ENCODE measurements at places on chromosomes 12 and 14. TPM values are rescaled to one million over a fixed set of nuclear protein-coding genes. Genes with fewer than 3 reads are reported as not detected.

Gene OVCH1
- not detected for total RNA-seq

Gene SMIM41
- not detected for total RNA-seq

Gene TMEM52B
- total RNA-seq, result not detected

Gene IL22
- total RNA-seq, result not detected

Gene TSPAN19
- not detected for total RNA-seq

Gene GOLGA3
- total RNA-seq, result 31.7 TPM

Gene ALX1
- not detected for total RNA-seq

Gene DBX2
- not detected for total RNA-seq

Gene KRT73
- total RNA-seq, result 8.1 TPM

Gene SPTB
- total RNA-seq, result not detected

Gene HAL
- 0.17 TPM for total RNA-seq

Gene IFNG
- total RNA-seq, result 9.9 TPM

Gene PTPRB
- not detected for total RNA-seq

Gene L2HGDH
- total RNA-seq, result 2.6 TPM

Gene CLEC4C
- not detected for total RNA-seq

Gene CCDC175
- not detected for total RNA-seq

Gene CCDC196
- not detected for total RNA-seq

Gene NGB
- not detected for total RNA-seq

Gene MYF6
- total RNA-seq, result not detected

Gene ALDH1L2
- total RNA-seq, result not detected

Gene P2RX2
- total RNA-seq, result not detected

Gene GALNT9
- total RNA-seq, result not detected

Gene CCDC177
- not detected for total RNA-seq

Gene KLRC2
- total RNA-seq, result 3.6 TPM

Gene CDH24
- total RNA-seq, result 1.5 TPM

Gene TBC1D30
- 0.14 TPM for total RNA-seq
